ENCODE measurements at places on chromosomes 16 and 17.

GRCh38 chr17:17886726-17887125, 49.9 kb upstream of the SREBF1 start:
- DNase-seq, result no peak

DNA sequence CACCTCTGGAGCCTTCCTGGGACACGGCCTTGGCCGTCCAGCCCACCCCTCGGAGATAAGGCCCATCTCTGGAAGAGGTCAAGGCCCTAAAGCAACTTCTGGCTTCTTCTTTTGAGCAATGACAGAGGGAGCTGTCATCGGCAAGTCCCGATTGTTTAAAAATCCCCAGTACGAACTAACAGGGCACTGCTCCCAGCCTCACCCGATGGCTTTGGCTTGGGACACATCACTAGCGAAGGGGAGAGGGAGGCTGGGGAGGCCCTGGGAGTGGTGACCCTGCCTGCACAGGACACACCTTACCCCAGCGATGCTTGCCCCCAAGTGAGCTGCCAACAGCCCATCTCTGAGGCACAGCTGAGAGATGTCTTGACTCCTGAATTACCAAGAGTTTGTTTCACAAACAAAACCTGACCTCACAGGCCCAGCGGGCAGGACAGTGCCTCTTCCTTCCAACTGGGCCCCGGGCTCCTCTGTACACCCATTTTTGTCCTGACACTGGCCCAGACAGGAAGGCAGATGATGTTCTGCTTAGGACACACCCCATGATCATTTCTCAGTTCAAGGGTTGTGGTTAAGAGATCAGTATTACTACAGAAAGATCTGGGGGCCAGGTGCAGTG, 4.8 kb downstream of the SYNGR2 start:
- no peak for DNase-seq

DNA sequence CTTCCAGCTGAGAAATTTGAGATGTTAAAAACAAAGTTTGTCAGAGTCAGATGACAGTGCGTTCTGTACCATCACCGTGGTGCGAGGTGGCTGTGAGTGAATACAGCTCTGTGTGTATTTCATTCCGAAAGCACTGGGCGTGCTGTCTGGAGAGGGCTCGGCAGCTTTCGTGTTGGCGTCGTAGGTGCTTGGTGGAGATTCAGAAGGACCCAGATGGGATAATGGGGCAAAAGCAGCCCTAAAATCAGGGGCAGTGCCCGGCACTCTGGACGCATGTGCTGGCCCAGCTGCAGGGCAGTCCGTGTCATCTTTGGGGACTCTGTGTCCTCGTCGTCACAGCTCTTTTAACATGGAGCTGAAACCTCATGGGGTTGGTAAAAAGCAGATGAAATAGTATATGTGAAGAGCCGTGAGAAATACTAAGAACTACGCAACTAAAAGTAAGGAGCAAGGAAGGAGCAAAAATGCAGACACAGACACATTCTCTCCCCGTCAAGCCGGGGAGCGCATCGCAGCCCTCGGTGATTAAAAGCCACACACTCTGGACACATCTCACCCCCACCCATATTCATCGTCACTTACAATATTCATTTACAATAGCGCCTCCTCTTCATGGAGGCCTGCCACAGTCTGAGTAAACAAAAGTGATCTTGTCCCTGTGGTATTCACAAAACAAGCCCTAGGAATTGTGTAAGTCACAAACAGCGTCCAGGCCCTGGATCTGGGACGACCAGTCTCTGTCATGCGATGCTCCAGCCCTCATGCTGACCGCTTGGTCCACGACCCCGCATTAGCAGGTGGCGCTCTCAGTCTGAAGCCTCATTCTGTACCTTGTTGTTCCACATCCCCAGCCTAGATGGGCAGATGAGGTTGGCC, 206.7 kb downstream of the RPTOR start:
- no peak for DNase-seq

DNA sequence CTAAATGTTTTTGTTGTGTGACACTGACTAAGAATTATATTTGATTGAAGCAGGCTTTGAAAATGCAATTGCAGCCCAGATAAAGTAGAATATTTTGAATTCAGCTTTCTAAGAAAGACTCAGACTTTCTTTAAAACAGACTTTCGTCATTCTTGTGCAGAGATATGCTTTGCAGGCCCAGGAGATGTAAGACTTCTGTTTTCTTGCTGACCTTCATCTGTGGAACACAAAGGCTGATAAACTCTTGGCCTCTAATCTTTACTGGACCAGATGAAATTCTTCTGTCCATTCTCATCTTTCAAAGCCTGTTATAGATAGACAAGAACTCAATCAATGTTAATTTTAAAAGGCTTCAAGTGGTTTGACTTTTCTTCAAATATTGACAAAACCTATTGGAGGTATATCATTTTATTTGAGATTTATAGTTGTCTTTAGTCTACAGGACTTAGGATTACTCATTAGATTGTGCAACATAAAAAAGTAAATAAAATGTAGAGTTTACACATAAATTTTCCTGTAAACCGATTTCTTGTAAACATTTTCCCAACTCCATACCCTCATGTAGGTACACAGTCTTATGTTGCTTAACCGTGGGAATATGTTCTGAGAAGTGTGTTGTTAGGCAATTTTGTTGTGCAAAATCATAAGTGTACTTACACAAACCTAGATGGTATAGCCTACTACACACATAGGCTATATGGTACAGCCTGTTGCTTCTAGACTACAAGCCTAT, 94.2 kb downstream of the MAP2K4 start:
- no peak for DNase-seq

DNA sequence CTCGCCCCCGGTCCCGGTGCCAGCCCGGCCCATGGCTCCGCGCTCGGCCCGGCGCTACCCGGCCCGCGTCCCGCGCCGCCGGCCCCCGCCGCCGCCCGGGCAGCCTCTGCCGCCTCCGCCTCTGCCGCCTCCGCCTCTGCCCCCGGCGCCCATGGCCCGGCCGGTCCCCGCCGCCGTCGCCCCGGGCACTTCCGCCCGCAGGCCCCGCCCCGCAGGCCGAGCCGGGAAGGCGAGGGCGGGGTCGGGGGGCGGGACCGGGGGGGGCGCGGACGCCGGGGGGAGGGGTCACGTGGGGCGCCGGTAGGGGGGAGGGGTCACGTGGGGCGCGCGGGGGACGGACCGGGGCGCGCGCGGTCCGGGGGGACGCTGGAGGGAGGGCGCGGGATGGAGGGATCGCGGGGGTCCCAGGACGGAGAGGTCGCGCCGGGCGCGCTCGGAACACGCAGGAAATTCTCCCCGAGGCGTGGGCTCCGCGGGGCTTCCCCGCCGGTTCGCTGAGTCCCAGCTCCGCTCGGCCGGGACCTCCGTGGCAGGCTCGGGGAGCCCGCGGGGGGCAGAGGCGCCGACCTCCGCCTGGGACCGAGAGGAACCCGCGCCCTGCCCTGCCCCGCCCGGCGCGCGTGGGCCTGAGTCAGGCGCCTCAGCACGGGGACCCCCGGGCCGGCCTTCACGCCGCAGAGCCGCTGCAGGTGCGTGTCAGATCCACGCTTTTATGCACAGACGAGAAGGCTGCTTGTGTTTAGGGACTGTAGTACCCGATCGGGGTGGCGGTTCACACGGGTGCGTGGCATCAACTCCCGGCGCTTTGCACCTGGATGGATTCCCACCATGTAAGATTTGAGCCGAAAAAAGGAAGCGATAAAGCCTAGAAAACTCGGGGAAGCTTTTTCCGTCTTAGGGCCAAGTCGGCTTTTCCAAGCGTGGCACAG, at the start of gene PGAP6:
PGAP6 (minus strand) TSS at position 190 of the 929 bp plus-strand sequence; CDS start at position 33, 157 bp downstream.
- DNase-seq, result peak; percentile 25

DNA sequence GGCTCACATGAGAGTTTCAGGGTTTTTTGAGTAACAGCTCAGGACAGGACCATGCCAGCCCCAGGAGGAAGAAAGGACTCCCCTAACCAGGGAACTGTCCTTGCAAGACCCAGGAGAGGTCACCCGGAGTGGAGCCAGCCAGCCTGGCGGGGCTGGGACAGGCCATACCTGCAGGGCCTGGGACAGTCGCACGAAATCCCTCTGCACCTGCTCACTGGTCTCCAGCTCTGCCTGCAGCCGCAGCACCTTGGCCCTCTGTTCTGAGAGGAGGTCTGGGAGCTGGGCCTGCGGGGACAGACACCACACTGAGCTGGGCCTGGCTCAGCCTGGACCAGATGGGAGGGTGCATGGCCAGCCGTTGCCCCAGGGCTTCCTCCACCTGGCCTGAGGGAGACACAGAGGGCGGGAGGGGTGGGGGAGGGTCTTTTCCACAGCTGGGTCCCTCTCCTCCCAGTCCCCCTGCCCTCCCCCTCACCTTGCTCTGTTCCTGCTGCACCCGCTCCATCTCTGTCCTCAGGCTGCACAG, 19.7 kb downstream of the RABEP2 start:
- no peak for DNase-seq

DNA sequence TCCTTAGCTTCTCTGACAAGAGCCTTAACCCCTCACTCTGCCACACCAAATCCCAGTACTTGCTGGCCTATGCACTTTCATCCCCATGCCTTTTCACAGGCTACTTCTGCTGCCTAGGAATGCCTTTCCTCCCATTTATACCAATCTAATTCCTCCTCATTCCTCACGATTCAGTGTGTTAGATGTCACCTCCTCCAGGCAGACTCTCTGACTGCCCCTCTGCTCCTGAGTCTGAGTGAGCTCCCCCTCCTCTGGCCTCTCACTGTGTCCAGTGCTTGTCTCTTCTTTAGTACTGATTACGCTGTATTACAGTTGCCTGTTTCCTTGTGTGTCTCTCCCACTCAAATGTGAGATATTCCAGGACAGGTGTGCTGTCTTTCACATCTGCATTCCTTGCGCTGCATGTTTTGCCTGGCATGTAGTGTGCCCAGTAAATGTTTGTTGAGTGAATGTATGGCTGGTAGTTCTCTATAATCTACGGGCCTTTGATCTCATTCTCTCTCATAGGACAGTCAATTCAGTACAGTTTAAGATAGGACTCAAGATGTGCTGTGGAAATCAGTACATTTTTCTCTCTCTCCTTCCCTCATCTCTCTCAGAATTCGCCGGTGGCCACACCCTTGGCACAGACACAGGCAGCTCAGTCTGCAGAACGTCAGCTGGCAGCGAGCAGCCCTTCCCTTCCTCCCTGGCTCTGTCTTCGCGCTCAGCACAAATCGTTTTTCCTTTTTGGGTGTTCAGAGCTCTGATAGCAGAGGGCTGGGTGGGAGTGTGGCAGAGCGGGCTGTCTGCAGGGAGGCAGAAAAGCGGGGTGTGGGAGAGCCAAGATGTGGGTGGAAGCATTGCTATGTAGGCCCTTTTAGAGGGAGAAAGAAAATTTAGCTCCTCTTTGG, 18.5 kb downstream of the ARL4D start:
- DNase-seq, result peak; percentile 51

DNA sequence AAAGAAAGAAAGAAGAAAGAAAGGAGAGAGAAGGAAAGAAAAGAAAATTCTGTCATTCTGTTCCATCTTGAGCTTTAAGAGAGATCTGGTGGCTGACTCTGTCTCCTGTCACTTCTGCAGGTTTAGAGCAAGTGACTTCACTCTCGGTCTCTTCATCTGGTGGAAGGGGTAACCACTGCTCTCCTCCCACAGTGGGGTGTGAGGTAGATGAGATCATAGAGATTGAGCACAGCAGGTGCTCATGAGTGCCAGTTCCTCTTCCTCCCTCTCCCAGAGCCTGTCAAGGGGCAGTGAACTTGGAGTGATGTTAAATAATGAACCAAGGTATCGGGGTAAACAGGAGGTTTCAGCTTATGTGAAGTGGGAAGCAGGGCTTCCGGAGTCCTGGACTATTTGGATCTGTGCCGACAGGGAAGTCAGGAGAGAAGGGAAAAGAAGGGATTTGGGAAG, 47.7 kb downstream of the BEAN1 start:
- DNase-seq, result no peak

GRCh38 chr17:9890124-9890523, 14.9 kb downstream of the RCVRN start:
- no peak for DNase-seq

- no peak for DNase-seq
These were observed 55.6 kb downstream of the MMD start for GRCh38 chr17:55366020-55366481.

DNA sequence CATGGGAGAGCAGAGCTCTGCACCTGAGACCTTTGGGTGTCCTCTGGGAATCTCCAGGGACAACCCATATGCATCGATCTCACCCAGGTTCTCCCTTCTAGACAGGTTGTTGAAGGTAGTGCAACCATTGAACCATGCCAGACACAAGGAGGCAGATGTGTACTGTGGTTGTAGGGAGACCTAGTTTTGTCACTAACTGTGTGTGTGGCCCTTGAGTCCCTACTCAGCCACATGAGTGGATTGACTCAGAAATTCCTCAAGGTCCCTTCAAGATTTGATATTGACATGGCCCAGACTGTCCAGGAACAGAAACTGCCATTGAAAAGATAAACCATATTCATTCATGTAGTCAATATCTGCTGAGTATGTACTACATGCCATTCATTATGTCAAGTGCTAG, 396.4 kb upstream of the CCL2 start:
- DNase-seq, result no peak

DNA sequence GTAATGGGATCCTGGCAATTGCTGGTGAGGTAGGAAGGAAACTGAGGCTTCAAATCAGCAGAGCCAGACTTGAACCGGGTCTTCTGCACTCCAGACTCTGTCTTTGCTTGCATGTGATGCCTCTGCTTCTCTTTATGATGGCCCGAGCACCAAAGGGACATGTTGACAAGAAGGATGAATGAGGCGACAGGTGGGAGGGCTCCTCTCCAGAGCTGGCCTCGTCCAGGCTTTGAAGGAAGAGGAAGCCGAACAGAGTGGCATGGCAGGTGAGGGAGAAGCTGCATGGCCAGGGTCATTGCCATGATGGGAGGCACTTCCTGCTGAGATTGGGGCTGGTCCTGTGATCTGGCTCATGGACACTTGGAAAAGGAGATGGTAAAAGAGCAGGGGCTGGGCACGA, 40.8 kb downstream of the AKAP1 start:
- no peak for DNase-seq

DNA sequence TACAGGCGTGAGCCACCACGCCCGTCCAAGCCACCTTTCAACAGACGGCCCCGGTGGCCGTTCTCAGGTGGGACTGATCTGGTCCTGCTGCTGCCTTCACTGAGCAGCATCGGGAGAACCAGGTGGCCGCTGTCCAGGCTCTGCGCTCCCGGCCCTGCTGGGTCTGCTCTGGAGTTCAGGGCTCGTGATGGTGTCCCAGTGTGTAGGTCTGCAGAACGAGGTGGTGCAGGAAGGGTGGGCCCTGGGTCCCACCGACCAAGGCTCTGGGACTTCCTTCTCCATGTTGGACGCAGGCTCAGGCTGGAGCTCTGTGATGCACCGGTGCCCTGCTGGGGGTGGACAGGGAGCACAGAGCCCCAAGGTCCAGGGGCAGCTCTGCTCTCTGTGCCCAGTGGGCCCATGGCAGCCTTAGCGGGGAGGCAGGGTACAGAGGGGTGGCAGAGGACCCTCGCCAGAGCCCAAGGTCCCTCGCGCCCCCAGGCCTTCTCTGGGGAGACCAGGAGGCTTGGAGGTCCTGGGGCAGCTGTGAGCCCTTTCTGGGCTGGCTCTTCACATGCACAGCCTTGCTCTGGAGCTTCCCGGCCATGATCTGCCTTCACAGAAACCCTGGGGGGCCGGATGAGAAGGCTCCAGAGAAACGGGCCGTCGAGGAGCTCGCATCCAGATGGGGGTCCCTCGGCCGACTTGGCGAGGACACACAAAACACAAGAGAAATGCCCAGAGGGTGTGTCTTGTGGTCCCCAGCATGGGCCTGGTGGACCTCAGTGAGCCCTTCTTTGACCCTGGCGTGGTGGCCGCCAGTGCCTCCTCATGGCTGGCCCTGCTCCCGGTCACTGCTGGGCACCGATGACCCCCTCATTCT, 26.9 kb upstream of the BAHCC1 start:
- DNase-seq, result no peak
